MM.1S (cell line): ENCODE measurements at places on chromosomes 12 and 14.

- no peak for DNase-seq
Observed at GRCh38 chr12:119700078-119700477, 32.1 kb downstream of the PRKAB1 start.

GRCh38 chr12:64145226-64145625, 76.9 kb downstream of the KICS2 start:
- DNase-seq = no peak

GRCh38 chr12:52372216-52373154, 5.2 kb upstream of the KRT85 start:
- peak; percentile 52 for DNase-seq

GRCh38 chr12:105843561-105843960, 295.2 kb downstream of the NUAK1 start:
- DNase-seq = no peak

DNA sequence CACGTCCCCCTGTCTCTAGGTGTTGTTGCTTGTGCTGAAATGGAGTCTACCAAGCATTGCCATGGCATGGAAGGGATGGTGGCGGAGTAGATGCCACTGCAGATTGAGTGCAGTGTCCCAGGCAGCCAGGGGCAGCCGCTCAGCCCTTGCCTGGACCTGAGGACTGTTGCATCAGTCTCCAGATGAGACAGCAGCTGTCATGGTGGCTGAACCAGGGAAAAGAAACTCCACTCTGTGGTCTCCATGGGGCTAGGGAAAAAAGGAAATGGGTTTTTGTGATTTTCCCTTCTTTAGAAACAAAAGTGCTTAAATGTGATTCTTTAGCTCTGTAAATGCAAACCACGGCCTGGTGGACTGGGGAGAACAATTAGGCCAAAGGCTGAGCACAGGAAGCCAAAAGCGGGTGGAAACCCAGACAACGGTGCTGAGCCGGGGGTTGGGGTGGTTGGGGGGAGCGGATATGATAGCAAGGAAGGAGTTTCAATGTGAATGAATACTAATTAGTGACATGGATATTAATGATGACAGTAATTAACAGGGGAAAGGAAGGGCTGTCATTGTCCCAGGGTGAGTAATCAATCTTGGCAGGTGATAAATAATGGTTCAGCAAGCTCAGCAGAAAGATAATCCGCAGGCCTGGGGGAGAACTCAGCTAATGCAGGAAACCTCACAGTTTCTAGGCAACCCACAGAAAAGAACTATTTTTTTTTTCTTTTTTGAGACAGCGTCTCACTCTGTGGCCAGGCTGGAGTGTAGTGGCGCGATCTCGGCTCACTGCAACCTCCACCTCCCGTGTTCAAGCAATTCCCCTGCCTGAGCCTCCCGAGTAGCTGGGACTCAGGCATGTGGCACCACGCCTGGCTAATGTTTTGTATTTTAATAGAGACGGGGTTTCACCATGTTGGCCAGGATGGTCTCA, 442.6 kb downstream of the DPF3 start:
- peak; percentile 77 for DNase-seq

DNA sequence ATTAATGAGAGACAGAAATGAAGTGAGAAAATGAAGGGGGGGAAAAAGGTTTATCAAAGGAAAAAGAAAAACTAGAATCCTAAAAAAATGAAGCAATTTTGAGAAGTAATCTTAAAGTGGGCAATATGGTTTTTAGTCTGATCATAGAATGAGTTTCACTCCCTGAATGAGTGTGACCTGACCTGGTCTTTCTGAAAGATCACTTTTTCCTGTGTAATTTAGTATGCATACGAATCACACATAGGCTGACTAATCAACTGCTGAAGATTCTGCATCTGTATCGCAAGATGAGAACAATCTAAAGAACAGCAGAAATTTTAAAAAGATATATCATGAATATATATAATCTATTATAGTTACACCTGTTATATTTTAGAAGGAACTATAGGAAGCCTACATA, 11.3 kb downstream of the GNPTAB start:
- no peak for DNase-seq

- no peak for DNase-seq
Observed at GRCh38 chr14:31944256-31945073, 132.6 kb upstream of the ARHGAP5 start.

- DNase-seq = no peak
Observed at GRCh38 chr14:37579274-37579673, 15.8 kb downstream of the FOXA1 start.

GRCh38 chr14:56217380-56218045, 99.3 kb downstream of the PELI2 start:
- no peak for DNase-seq

- DNase-seq = no peak
Observed at GRCh38 chr14:36021591-36022320, 154.8 kb downstream of the PTCSC3 start.

GRCh38 chr12:113048716-113049127, 7.8 kb upstream of the DTX1 start:
- DNase-seq = peak; percentile 27

DNA sequence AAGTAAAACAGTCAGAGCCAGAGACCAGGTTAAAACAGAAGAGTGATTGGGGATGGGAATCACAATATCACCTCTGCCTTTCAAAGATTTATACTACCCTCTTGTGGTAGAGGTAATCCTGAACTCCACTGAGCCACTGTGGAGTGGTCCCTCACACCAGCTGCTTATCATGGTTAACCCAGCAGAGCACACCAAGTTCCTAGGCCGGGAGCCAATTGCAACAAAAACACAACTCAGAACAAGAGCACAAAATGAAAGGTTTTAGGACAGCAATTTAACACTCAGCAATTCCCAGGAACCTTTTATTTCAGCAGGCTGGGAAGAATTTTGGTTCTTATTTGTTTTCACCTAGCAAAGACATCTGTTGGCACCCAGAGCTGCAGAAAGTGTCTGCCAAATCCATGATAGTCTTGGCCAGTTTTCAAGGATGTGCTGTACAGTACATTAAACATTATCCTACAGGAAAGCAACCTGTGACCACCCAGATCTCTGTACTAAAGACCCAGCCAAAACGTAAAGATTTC, 220.5 kb upstream of the ATXN7L3B start:
- peak; percentile 20 for DNase-seq

- no peak for DNase-seq
Observed at GRCh38 chr14:71541973-71542690, 390.1 kb upstream of the RGS6 start.

GRCh38 chr12:111311011-111311410, 57.9 kb downstream of the PHETA1 start:
- no peak for DNase-seq

- no peak for DNase-seq
Observed at GRCh38 chr12:95942101-95942523, 302 bp downstream of the CCDC38 start.

- DNase-seq = no peak
Observed at GRCh38 chr14:24775950-24776349, 142.0 kb upstream of the GZMB start.

DNA sequence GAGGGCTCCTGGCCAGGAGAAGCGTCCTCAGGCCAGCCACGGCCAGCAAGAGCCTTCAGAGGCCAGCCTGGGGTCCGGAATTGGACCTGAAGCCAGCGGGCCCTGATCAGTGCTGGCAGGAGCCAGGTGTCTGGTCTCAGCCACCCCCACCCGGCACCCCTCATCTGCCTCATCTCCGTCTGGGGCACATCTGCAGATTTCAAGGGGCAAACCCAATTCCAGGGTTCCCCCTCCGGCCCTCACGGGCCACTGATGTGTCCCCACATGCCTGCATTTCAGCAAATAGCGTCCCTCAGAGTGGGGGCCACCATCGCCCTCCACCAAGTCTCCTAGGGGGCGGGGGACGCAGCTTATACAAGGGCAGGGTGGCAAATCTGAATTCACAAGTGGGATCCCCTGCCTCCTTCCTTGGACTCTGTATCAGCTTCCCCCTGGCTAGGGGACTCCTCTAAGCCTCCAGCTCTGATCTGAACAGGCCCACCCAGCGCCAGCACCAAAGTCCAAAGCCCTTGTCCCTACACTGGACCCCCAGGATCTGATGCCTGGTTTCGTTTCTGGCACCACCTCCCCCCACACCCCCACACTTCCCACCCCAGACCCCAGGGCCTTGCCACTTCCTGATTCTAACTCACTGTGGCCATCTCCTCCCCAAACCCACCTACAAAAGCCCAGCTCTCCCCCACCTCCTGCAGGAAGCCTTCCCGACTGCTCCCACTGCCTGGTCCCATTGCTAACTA, 10.1 kb downstream of the TMEM179 start:
- DNase-seq = no peak
